ENCODE measurements at places on chromosomes 2 and 18.
A peak's percentile ranks its signal among the peaks of the same experiment; 100 is the strongest.

GRCh38 chr2:42999856-43000241 lies 207.5 kb upstream of the HAAO start:
- DNase-seq: no peak

DNA sequence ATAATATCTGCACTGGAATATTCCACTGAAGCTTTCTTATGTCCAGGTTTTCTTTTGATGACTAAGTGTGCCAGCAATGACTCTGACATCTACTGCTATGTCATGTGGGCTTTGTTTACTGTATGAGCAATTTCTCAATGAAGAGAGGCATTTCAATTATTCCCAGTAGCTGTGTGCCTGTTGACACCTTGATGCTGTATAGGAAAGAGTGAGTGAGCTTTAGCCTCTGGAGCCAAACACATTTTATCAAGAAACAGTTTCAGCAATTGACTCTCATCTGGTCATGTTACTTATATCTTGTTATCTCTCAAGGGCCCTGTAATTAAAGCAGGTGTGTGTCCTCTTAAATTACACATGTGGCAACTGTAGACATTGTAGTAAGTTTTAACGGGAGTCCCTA lies 493.2 kb upstream of the FANCL start:
- DNase-seq: no peak

DNA sequence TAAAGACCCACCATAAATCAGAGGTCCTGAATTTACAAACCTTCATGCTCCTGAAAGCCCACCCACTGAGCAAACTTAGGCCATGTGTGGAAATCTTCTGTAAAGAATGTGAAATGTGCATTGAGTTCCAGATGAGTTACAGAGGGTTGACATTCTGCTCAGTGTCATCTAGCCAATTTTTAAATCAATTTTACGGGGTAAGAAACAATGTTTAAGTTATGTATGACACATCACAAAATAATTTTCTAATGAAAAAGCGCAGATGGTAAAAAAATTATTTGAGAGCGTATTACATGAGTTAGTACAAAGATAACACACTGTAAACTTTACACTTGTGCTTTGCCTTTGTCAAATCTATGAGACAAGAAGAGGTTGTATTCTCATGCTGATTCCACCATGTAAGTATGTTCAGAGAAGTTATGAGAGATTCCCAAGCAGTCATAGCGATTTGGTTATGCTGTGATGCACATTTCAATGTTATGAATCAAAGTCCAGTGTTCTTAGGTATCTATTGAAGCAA lies 446.3 kb downstream of the ADCYAP1 start:
- peak; percentile 22 for DNase-seq

DNA sequence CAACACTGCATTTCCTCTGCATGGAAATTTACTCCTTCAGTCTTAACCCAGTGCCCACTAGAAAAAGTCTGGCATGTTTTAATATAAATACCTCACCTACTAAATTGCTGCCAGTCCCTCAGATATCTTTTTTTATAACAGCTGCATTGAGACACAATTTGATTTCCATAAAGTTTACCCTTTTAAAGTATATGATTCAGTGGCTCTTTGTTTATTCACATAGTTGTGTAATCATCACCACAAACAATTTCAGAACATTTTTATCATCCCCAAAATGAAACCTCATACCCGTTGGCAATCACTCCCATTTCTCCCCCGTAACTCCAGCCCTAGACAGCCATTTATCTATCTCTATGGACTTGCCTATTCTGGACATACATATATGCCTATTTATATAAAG lies 17.0 kb upstream of the FRZB start:
- DNase-seq: no peak

DNA sequence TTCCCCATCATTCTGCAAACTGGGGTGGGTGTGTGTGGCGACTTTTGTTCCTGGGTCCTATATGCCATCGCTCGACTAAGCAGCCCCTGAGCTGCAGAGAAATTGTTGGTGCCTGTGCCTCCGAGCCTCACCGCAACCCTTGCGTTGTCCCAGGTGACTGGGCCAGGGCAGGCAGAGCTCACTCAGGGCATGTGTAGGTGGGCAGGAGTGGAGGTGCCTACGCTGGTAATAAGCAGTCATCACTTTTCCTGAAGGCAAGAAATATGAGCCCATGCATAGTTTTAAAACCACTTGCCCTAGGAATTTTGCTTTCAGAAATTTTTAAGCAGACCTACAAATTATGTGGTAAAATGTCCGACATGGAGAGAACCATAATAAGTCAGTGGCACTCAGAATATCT lies 197.8 kb downstream of the SMAD7 start:
- no peak for DNase-seq

GRCh38 chr2:216971593-216971992 lies 111.7 kb upstream of the TNP1 start:
- DNase-seq: no peak

DNA sequence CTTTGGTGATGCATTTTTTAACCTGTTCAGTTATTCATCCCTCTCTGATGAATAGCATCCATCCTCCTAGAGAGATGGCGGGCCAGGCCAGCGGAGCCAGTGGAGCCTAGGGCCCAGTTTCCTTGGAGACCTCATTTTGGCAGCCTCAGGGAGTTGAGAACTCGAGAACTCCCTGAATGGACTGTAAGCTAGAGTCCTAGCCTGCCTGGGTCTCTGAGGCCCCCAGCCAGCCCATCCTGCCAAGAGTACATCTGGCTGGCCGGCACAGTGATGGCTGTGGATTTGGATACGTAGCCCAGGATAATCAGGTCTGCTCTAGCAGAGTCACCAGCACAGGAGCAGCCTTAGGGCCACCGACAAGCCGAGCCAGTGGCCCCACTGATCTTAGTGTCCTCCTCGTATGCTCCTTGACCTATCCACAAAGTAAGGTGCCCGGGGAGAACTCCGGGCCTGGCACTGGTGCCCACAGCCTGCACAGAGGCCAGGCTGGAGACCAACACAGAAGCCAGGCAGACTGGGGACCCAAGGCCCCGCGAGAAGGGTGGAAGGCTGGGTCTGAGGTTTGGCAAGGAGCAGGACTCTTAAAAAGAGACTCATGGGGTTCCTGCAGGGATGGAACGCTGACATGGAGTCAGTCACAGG lies 110.5 kb upstream of the MCFD2 start:
- no peak for DNase-seq

GRCh38 chr2:115913921-115914320 lies 1471.5 kb downstream of the DPP10 start:
- DNase-seq: no peak

DNA sequence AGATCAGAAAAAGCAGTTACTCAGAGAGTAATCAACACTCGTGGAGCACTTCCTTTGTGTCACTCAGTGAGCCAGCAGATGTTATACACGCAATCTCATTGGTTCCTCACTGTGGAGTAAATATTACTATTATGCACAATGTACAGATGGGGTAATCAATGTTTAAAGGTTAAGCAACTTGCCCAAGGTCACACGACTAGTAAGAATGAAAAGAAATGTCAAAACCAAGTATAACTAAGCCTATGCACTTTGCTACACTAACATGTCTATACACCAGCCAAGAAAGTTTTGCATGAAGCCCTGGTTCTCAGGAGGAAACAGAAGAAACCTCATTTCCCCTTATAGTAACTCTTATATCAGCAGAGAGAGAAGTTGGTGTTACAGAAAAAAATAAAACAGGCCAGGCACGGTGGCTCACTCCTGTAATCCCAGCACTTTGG lies 5.4 kb downstream of the METTL21A start:
- DNase-seq: no peak

- peak; percentile 4 for DNase-seq
Observed at GRCh38 chr2:52260904-52261303, 1229.0 kb upstream of the NRXN1 start.

DNA sequence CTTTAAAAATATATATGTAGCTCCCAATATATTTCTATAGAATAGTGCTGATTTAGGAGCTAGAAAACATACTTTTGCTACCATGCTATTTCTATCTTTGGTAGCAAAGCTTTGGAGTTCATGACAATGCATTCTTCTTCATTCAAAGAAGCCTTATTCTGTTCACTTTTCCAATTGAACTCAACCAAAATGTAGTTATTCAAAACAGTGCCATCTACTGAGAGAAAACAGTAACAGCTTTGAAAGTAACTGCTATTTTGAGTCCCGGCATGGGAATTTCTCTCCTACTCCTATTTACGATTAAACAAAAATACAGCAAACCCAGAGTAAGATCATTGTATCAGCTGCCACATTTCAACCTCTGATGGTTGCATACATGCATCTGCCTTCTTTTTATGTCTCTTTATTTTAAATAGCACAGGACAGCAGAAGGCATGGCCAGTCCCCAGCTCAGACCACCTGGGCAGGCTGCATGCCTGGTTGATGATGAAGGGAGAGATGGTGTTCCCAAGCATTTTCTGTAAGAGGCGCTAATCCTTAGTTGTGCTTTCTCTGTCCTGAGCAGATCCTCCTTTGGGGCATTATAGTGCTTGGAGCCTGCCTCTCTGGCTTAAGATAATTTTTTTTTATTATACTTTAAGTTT lies 69.7 kb upstream of the SULT1C3 start:
- DNase-seq: no peak

DNA sequence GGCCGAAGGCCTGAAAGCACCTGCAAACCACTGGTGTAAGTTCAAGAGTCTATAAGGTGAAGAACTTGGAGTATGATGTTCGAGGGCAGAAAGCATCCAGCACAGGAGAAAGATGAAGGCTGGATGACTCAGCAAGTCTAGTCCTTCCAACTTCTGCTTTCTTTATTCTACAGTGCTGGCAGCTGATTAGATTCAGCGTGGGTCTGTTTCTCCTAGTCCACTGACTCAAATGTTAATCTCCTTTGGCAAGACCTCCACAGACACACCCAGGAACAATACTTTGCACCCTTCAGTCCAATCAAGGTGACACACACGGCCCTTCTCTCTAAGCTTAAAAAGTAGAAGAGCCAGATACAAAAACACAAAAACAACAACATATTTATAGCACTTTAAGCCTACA lies 43.4 kb downstream of the NMS start:
- DNase-seq: no peak

GRCh38 chr2:143085125-143085784 lies 44.0 kb upstream of the ARHGAP15 start:
- DNase-seq: no peak

- no peak for DNase-seq
Observed at GRCh38 chr18:58967751-58968254, 103.1 kb downstream of the ZNF532 start.

DNA sequence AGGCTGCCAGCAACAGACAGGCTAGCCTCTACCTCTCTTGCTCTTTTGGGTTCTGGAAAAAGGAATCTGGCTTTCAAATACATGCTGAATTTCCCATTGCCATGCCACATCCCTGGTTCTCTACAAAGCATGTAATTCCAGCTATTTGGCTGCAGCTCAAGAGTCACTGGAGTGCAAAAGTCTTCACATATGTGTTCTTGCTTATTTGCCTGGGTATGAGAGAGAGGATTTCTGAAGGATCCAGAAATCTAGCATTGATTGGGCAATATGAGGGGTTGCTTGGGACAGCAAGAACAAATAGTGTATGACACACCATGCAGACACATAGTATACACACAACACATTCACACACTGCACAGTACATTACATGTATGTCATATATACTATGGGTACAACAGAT lies 30.7 kb upstream of the LGALSL start:
- DNase-seq: no peak

- DNase-seq: no peak
Observed at GRCh38 chr2:143802871-143803650, 673.8 kb downstream of the ARHGAP15 start.

- no peak for DNase-seq
Observed at GRCh38 chr2:72095364-72095763, 52.3 kb downstream of the CYP26B1 start.

DNA sequence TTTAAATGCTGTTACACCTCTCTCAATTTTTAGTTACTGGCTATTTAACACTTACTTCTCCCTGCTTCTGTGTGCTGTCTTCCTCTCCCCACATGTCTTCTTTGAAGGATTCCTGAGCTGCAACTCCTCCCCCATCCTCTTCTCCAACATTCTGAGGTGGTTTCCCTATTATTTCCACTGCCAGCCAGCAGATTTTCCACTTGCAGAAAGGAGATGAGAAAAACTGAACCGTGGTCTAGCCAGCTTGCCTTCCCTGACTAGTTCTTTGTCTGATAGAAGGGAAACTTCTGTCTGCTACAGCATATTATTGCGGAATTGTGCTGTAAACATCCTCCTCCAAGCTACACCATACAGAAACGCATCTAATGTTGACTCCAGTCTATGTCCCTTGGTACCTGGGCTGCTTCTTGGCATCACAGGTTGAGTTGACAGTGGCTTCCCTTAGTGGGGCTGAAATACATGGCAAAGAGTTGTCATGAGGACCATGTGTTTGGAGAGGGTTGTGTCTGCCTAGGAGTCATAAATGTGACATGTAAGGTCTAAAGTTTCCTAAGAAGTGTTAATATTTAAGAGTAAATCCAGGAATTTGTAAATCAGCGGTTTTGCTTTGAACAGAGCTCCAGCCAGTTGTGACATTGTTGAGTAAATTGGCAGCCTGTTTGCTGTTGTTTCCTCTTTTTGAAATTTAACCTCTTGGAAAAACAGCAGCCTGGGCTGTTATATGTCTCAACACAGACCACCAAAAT lies 68.3 kb upstream of the RND3 start:
- no peak for DNase-seq

DNA sequence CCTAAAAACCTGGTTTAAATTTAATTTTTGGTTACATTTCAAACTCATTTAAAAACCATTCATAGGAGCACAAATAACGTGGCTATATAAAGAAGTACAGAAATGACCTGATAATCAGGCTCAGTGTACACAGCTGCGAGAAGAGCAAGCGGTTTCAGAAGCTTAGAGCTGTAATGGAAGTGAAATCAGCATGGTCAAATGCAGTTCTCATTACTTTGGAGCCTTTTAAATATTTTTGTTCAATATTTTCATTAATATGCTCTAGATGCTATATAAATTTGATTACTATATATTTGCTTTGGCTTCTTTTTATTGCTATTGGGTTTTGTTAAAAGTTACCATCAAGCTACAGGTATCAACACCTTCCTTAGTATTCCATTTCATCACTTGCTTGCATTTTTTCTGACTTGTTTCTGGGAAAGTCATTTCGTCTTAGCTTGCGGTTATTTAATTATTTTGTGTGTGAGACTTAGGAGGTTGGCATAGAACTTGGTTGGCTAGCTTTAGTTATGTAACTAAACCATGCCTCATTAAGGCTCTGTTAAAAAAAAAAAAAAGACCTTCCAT lies 58.7 kb downstream of the AFTPH start:
- no peak for DNase-seq

DNA sequence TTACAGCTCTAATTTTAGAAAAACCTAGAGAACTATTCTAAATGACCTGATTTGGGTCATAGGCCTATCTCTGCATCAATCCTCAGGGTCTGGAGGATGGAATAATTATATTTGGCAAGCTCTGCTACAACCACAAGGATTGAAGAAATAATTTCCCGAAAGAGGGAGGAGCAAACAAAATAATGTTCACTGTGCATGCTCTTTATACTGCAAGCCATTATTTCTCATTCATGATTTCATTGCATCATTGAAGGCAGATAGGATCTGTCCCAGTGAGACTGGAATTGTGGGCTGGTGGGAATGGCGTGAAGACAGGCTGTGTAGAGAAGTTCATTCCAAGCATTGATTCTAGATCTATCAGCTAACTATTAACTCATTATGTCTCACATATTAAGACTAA lies 12.7 kb upstream of the MAPRE2 start:
- DNase-seq: peak; percentile 71

- DNase-seq: no peak
Observed at GRCh38 chr18:6435731-6436130, 21.0 kb upstream of the L3MBTL4 start.
